Stimulated activated CD4-positive, alpha-beta T cell treated with anti-CD3 and anti-CD28 coated beads, Interleukin-1b, Interleukin-23, amount 100 ng/mL, for 24 hours (primary cell): ENCODE measurements at places on chromosomes 1 and 21.

GRCh38 chr1:160081261-160081936 lies at the start of gene KCNJ9:
Gene KCNJ9 (plus strand): TSS chr1:160081538. CDS start chr1:160084031, 2,493 bp downstream.
- DNase-seq = no peak

GRCh38 chr21:30044447-30045064 lies 104.8 kb upstream of the GRIK1 start:
- DNase-seq = no peak

DNA sequence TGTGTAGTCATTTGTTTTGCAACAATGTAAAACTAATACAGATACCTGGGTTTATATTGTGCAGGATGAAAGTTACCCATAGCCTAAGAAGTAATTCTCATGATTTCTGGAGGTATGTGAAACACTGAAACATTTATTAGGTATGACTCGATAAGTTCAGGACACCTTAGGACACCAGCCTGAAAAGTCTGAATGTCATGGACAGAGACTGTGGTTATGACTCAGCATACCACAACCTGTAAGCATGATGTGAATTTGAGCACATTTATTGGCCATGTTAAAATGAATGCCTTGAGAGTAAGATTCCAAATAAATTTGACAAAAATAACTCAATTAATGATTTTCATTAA lies 1471.7 kb upstream of the B3GALT2 start:
- no peak for DNase-seq

- DNase-seq = no peak
These were observed 12.7 kb downstream of the SLC37A1 start for GRCh38 chr21:42526379-42526727.

DNA sequence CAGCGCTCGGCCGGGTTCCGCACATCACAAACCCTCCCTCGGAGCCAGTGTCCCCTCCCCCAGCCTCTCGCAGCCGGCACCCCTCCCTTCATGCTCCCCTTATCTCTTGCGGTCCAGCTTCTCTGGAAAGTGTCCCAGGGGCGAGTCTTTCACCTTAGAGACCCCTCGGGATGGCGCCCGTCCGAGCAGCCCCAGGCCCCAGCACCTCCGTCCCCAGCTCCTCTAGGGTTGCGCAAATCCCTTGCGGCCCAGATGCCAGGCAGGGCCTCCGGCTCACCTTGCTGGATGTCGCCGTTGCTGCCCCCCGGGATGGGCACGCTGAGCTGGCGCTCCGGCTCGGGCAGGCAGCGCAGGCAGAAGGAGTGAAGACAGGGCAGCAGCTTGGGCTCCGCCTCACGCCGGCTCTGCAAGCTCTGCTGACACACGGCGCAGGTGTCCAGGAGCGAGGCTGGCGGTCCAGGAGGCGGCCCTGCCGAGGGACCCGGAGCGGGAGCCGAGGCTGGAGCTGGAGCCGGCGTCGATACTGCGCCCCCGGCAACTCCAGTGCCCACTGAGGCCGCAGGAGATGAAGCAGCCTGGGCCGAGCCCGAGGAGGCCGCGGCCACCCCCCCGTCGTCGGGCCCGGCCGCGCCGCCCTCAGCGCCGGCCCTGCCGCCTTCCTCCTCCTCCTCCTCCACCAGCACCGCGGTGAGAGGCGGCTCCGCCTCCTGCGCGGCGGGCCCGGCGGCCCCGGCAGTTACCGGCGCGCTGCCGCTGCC lies 550 bp downstream of the TRIM33 start:
- peak; percentile 25 for DNase-seq
